Hematopoietic multipotent progenitor cell treated with erythropoietin and hydrocortisone succinate and interleukin-3 and kit ligand, for 4 days (in vitro differentiated cells): ENCODE measurements at places on chromosomes 5 and 9.

DNA sequence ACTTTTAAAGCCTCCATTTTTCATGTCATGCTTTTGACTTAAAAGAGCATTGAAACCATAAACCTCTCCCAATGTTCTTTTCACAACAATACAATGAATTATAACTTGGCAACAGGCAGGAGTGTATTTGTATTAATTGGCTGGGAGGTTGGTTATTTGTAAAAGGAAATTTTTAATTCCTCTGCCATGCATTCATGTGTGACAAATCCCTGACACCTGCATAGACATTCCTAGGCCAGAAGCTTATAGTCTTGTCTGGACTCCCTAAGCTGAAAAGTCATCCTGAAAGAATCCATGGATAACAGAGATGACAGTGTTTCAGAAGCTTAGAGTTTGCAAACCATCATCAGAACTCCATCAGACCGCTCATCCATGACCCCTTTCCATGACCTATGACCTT is 76.3 kb upstream of the PTGER4 start:
- no peak for DNase-seq

- DNase-seq = peak; percentile 38
Measured at GRCh38 chr5:127650022-127650421, 1.1 kb downstream of the CTXN3 start.

GRCh38 chr9:98500337-98500919 is 208.3 kb downstream of the GABBR2 start:
- DNase-seq = no peak

GRCh38 chr5:95734906-95735305 is 3.8 kb downstream of the RHOBTB3 start:
- DNase-seq = no peak

GRCh38 chr9:90773617-90774016 is 28.0 kb upstream of the SYK start:
- peak; percentile 70 for DNase-seq

DNA sequence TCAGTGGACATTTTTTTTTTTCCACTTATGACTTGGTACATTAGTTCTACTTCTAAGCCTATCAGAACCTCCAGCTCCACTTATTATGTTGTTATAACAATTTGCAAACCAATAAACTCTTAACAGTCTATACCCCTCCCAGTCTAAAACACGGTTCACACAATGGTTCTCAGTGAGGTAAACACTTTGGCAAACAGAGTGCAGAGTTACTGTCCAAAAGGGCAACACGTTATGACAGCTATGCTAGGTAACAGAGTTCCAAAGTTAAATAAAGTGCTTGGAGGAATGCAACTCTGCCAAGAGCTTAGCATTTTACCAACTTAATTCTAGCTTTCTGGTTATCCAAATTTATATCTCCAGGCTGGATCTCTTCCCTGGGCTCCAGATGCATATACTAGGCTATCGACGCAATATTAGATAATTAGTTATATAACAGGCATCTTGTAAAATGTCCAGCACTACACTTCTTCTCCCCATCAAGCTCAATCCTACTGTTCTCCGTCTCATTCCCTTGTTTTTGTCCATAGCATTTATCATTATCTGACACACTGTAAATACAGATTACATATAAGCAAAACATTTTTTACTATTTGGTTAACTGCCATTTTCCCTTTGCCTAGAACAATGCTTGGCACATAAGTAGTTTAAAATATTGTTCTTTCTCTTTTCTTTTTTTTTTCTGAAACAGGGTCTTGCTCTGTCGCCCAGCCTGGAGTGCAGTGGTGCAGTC is 14.3 kb downstream of the FNBP1 start:
- no peak for DNase-seq

DNA sequence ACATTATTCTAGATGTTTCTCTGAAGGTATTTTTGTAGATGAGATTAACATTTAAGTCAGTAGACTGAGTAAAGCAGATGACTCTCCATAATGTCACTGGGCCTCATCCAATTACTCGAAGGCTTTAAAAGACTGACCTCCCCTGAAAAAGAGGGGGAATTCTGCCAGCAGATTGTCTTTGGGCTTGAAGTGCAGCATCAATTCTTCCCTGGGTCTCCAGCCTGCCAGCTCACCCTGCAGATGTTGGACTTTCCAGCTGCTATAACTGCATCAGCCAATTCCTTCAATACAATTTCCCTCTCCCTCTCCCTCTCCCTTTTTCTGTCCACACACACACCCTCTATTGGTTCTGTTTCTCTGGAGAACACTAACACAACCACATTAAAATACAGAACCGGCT is 472.8 kb downstream of the SPOCK1 start:
- no peak for DNase-seq

- no peak for DNase-seq
Measured at GRCh38 chr5:123865641-123866040, 353.7 kb downstream of the CSNK1G3 start.

DNA sequence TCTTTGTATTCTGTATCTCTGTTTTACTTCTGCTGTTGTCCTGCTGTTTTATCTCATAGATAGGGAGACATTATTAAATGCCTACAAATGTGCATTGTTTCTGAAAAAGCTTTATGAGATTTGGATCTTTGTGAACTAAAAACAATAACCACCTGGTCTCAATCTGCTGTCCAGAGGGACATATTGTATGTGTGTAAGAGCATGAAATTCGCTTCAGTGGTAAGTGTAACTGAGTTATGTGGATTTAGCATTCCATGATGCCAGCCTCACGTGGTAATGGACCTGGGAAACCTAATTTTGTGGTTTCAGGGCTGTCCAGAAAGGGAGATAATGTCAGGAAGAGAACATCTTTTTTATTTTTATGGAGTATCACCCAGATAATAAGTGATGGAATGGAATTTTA is 119.3 kb downstream of the GDNF start:
- no peak for DNase-seq

DNA sequence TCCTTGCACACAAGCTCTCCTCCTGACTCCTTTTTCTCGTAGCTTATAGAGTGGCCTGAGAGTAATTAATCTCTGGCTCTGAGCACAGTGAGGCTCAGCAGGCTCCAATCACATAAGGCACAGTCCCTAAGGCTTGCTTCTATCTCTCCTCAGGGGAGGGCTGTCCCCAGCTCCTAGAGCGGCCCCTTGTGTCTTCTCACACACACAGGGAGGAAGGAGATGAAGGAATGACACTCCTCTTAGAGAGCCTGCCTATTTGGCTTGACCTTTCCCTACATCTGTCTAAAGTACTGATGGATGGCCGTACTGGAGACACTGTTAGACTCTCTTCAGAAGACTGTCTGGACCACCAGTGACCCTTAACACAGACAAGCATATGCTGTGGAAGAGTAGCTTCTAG is 12.9 kb downstream of the TAS2R1 start:
- DNase-seq = no peak

- DNase-seq = no peak
Measured at GRCh38 chr5:167993771-167994170, 297.7 kb upstream of the WWC1 start.

DNA sequence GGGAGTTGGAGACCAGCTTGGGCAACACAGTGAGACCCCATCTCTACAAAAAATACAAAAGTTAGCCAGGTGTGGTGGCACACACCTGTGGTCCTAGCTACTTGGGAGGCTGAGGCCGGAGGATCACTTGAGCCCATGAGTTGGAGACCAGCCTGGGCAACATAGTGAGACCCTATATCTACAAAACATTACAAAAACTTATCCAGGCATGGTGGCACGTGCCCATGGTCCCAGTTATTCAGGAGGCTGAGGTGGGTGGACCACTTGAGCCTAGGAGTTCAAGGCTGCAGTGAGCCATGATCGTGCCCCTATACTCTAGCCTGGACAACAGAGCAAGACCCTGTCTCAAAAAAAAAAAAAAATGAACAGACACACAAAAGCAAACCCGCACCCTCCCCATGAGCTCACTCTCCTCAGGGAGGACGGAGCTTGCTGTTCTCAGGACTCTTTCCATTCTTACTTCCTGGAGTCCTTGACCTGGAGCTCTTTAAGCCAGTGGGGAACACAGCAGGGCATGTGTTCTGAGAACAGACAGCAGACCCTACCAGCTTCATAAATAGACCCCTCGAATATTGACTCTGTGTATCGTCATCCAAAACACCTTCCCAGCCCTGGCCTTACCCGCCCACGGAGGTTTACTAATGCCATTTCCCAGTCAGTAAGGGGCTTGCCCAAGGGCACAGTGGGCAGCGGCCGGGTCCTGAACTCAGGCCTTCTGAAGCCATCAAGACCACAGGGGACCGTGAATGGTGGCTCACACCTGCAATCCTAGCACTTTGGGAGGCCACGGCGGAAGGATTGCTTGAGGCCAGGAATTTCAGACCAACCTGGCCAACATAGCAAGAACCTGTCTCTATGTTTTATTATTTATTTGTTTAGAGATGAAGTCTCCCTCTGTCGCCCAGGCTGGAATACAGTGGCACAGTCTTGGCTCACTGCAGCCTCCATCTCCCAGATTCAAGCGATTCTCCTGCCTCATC is 11.1 kb downstream of the PTGES2 start:
- DNase-seq = no peak

- no peak for DNase-seq
Measured at GRCh38 chr5:111313017-111313724, 89.0 kb downstream of the CAMK4 start.

GRCh38 chr5:132003170-132003744 is 8.2 kb downstream of the ACSL6 start:
- no peak for DNase-seq

DNA sequence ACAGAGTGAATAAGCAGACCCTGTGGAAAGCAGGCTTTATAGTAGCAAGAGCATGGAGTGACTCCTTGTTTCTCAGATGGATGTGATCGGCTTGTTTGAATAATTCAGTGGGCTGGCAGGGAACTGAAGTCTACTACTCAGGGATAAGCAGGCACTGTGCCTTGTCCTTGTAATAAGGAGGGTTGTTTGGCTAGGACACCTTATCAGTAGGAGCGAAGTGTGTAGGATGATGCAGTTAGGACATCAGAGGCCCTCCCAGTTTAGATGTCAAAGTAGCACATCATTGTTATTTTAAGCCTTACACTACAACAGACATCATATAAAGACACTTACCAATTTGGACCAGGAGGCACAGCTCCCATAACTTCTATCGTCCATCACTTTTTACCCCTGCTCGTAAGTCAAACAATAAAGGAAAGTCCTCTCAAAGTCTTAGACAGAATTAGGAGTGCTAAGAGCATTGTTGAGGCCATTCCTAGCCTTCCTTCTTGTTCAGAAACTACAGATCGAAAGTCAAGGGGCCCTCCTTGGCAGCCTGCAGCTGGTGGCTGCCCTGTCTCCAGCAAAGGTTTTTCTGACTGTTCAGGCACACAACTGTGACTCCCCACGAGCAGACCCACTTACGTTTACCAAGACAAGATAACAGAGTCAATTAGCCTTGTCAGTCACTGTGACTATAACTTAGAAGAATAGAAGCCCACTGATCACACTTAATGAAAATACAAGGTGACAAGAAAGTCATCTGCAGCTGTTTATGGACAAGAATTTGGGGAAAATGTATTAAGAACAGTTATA is 218.6 kb downstream of the SNX18 start:
- no peak for DNase-seq

DNA sequence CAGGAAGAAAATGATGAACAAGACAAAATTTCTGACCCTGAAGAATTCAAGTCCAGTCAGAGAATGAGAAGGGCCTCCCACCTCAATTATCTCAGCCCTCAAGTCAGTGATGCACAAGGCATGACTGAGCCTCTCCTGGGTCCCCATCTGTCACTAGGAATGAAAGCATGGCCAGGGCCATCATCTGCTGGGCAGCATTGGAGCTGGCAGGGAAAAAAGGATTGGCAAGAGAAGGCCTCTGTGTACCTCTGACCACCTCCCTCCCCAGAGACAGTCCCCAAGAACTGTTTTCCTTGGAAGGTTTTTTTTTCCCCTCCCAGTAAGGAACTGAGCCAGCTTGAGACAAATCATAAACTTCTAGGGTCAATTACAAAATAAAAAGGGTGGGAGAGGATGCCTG is 76.7 kb downstream of the KLHL3 start:
- no peak for DNase-seq

GRCh38 chr9:71106992-71107391 is 14.4 kb downstream of the TRPM3 start:
- no peak for DNase-seq

DNA sequence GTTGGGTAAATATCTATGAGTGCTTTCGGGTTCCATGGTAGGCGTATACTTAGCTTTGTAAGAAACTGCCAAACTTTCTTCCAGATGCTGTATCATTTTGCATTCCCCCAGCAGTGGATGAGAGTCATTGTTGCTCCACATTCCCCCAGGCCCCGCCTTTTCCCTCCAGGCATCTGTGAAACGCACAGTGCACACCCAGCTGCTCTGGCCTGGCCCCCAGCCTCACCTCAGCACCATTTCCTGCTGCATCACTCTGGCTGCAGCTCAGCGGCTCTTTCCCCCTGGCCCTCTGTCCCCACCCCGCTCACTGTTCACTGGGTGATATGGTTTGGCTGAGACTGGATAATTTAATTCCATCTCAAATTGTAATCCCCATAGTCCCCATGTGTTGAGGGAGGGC is 76.6 kb upstream of the SPTLC1 start:
- DNase-seq = no peak

GRCh38 chr9:35568196-35568595 is 36.9 kb upstream of the TESK1 start:
- no peak for DNase-seq

DNA sequence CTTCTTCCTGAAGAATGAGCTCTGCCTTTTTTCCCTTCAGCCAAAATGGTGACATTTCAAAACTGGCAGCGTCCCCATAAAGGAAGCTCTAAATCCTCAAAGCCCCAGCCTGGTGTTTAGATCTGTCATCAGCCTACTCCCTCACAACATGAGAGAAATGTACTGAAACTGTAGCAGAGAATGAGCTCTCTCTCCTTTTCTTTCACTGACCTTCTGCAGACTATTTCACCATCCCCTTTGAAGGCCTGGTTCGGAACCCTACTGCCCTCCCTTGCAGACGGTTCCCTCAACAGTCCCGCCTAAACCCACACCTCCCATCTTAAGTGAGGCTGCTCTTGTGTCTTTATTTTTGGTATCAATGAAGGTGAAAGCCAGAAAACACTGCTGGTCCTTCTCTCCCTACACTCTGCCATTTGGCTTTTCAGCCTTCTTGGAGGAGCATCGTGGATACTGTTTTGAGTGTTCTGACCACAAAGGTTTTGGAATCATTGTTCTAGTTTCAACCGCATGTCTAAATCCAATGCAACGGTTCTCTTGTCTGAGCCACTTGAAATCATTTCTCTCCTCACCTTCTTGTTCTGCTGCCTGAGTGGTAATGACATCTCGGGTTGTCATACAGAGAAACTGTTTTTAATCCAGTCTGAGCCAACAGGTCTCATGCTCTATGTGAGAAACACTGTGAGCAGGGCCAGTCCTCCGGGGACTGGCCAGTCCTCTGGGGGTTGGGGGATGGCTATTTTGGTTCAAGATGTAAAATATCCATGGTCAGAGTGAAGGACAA is 39.0 kb downstream of the ITK start:
- no peak for DNase-seq

- peak; percentile 90 for DNase-seq
Measured at GRCh38 chr5:68285851-68286611, 70.5 kb downstream of the PIK3R1 start.

- peak; percentile 44 for DNase-seq
Measured at GRCh38 chr9:114033397-114034103, 44.5 kb downstream of the AMBP start.

- no peak for DNase-seq
Measured at GRCh38 chr9:38257626-38258215, 134.8 kb upstream of the ALDH1B1 start.
